Heart left ventricle (tissue), 16 donors: ENCODE measurements at places on chromosomes 5 and 9. TPM values are rescaled to one million over a fixed set of nuclear protein-coding genes. Genes with fewer than 3 reads are reported as not detected.

Gene ARL14EPL
- total RNA-seq: not detected

Gene CAVIN4
- total RNA-seq: 90.8 TPM

Gene SNCAIP
- 1.7 TPM for total RNA-seq

Gene TESK1
- total RNA-seq: 21.5 TPM

Gene TMEM215
- not detected for total RNA-seq

Gene ROPN1L
- not detected for total RNA-seq

Gene CNTNAP3B
- 8.7 TPM for total RNA-seq

Gene CAST
- 577 TPM for total RNA-seq

Gene MYOT
- total RNA-seq: 72.6 TPM

DNA sequence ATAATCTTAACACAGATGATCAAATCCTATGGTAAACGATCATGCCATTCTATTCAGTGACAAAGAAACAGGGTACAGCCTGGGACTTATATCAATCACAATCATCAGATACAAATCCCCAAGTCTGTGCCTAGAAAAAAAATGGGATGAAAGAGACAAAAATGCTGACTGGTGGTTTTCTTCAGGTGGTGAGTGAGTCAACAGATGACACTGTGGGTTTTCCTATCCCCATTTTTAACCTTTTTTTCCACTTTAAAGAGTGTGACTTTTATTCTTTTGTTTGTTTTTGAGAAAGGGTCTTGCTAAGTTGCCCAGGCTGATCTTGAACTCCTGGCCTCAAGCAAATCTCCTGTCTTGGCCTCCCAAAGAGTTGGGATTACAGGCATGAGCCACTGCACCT is 3.2 kb downstream of the CIZ1 start:
- no peak overlapping the region for H3K27ac ChIP-seq
- no peak for DNase-seq

GRCh38 chr5:10631316-10631996 is 67.6 kb downstream of the ANKRD33B start:
- DNase-seq: no peak
- no peak overlapping the region for H3K4me3 ChIP-seq
- no peaks in the 10 kb centered on the region for H3K27me3 ChIP-seq

DNA sequence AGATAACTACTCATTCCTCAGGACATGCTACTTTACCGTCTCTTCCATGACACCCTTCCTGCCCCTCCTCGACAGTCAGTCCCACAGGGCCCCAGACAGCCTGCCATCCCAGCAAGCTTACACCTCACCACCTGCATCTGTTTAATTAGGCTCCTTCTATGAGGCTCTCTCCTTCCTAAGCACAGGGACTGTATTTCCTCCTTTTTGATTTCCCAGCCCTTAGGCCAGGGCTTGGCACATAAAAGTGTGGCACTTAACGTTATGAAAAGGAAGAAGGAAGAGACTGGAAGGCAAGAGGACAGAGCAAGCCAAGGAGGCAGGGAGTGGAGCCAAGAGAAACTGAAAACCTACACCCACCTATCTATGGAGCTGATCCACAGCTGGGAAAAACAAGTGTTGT is 146.8 kb downstream of the SIL1 start:
- no peaks in the 10 kb centered on the region for H3K36me3 ChIP-seq
- no peak overlapping the region for H3K27ac ChIP-seq
- DNase-seq: no peak

DNA sequence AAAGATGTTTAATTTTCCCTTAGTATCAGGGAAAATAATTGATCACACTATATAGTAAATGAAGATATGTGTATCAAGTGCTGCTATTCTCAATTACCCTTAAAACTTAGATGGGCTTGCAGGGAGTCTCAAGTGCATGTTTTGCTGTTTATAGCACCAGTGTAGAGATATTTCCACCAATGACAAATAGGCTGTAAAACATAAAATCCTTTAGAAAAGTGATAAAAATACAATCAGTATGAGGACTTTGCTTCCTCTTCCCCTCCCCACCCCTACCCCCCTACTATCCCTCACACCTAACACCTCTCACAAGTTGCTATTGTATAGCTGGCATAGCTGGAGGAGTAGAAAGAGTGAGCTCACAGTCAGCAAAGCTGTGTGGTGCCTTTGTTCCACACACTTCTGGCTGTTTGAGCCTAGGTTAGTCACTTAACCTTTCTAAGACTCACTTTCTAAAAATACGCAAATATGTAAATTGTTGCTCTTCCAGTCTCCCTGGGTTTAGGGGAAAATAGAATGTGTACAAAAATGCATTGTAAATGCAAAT is 93.1 kb downstream of the PDE4D start:
- peaks cover 17% of the 10 kb centered on the region for H3K4me1 ChIP-seq
- H3K27ac ChIP-seq: no peak overlapping the region
- no peaks in the 10 kb centered on the region for H3K27me3 ChIP-seq
- H3K4me3 ChIP-seq: no peak overlapping the region
- DNase-seq: no peak

- H3K27me3 ChIP-seq: no peaks in the 10 kb centered on the region
- no peak overlapping the region for H3K4me3 ChIP-seq
- H3K4me1 ChIP-seq: no peaks in the 10 kb centered on the region
- H3K27ac ChIP-seq: no peak overlapping the region
Observed at GRCh38 chr5:111211341-111211740, 12.8 kb upstream of the CAMK4 start.

- no peaks in the 10 kb centered on the region for H3K36me3 ChIP-seq
- H3K4me1 ChIP-seq: no peaks in the 10 kb centered on the region
- H3K4me3 ChIP-seq: no peak overlapping the region
- DNase-seq: no peak
- no peak overlapping the region for H3K27ac ChIP-seq
Observed at GRCh38 chr5:151520294-151520693, 70.8 kb downstream of the FAT2 start.

DNA sequence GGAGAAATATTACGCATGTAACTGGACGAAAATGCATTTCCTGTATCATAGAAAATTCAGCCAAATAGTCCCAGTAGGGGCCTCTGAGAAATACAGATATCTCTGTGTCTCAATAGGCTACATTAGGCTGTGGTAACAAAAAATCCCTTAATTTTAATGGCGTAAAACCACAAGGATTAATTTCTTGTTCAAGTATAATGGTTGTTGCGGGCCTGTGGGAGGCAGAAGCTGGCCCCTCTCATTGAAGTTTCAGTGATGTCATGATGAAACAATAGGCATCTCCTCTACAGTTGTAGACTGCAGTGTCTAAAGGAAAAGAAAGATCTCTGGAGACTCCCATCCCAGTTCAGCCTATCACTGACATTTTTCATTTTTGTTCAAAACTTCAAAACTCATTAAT is 1625.6 kb upstream of the C9orf72 start:
- no peak overlapping the region for H3K4me3 ChIP-seq
- no peaks in the 10 kb centered on the region for H3K4me1 ChIP-seq
- no peaks in the 10 kb centered on the region for H3K27me3 ChIP-seq
- H3K27ac ChIP-seq: no peak overlapping the region

- no peak for DNase-seq
- no peak overlapping the region for H3K4me3 ChIP-seq
- H3K27ac ChIP-seq: no peak overlapping the region
- H3K4me1 ChIP-seq: no peaks in the 10 kb centered on the region
Observed at GRCh38 chr5:130109152-130109551, 204.9 kb downstream of the CHSY3 start.

GRCh38 chr9:133370685-133371084 is 5.2 kb downstream of the SURF4 start:
- no peak overlapping the region for H3K27ac ChIP-seq
- DNase-seq: no peak
- peak overlapping the region; percentile 23 for H3K4me3 ChIP-seq
- no peaks in the 10 kb centered on the region for H3K36me3 ChIP-seq
- H3K27me3 ChIP-seq: no peaks in the 10 kb centered on the region

DNA sequence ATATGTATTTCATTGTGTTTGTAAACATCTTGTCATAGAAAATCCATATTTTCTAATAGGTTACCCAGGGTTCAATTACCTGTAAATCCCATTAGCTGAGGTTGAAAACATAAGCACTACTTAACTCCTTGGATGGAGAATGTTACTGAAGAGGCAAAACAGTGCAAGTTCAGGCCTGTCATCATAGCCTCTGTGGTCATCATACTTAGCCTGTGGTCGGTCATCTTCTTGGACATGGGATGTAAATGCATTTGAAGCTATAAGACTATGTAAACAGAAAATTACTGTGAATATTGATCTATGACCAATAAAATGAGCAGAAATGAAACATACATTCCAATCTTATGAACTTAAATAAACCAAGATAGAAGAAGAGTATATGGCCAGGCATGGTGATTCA is 164.7 kb downstream of the CHSY3 start:
- no peaks in the 10 kb centered on the region for H3K36me3 ChIP-seq
- H3K4me3 ChIP-seq: no peak overlapping the region
- H3K27me3 ChIP-seq: no peaks in the 10 kb centered on the region
- no peaks in the 10 kb centered on the region for H3K4me1 ChIP-seq

- no peak overlapping the region for H3K27ac ChIP-seq
- H3K4me3 ChIP-seq: no peak overlapping the region
- no peak for DNase-seq
- H3K36me3 ChIP-seq: peaks cover 5% of the 10 kb centered on the region
- H3K27me3 ChIP-seq: no peaks in the 10 kb centered on the region
Observed at GRCh38 chr9:109409773-109410397, 88.2 kb downstream of the PTPN3 start.

DNA sequence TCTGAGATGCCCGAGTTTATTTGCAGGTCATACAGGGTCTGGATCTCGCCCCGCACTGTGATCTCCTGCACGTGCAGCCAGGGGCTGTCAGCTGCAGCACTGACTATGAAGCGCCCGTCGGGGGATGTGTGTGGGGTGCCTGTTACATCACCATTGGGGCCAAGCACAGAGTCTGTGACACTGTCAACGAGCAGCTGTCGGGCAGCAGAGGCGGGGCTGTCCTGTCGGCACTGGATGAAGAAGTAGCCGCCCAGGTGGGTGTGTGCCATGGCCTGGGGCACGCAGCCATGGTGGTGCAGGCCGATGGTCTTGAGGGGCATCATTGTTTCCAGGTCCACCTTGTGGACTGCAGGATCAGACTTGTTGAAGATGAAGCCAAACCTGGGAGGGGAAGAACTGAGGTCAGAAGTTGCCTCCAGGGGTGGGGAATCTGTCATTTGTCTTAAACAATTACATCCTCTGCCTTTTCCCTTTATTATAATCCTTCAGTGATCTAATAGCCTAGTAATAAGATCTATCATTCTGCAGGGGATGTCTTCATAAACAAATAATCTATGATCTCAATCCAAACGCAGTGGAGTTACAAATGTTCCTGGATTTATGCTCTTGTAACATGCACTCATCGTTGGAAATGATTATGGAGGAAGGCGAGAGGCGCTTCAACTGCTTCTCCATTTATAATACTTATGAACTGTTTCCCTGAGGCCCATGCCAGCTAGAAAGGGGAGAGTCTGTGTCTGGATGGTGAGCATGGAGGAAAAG is 147.8 kb downstream of the HSPA4 start:
- H3K27ac ChIP-seq: no peak overlapping the region
- H3K4me1 ChIP-seq: no peaks in the 10 kb centered on the region
- H3K27me3 ChIP-seq: no peaks in the 10 kb centered on the region
- no peak overlapping the region for H3K4me3 ChIP-seq
- DNase-seq: no peak

- peaks cover 11% of the 10 kb centered on the region for H3K36me3 ChIP-seq
- H3K4me1 ChIP-seq: no peaks in the 10 kb centered on the region
- H3K4me3 ChIP-seq: no peak overlapping the region
- DNase-seq: no peak
- no peaks in the 10 kb centered on the region for H3K27me3 ChIP-seq
- H3K27ac ChIP-seq: no peak overlapping the region
Observed at GRCh38 chr5:40746703-40747102, 9.1 kb downstream of the TTC33 start.

- no peak overlapping the region for H3K4me3 ChIP-seq
- H3K27me3 ChIP-seq: no peaks in the 10 kb centered on the region
- DNase-seq: no peak
- no peak overlapping the region for H3K27ac ChIP-seq
Observed at GRCh38 chr5:163877865-163878264, 372.4 kb downstream of the MAT2B start.

GRCh38 chr9:126320158-126320922 is 6.3 kb upstream of the MVB12B start:
- H3K4me3 ChIP-seq: no peak overlapping the region
- no peaks in the 10 kb centered on the region for H3K36me3 ChIP-seq
- H3K4me1 ChIP-seq: no peaks in the 10 kb centered on the region
- DNase-seq: no peak
